ENCODE measurements at places on chromosomes 7 and 10.

DNA sequence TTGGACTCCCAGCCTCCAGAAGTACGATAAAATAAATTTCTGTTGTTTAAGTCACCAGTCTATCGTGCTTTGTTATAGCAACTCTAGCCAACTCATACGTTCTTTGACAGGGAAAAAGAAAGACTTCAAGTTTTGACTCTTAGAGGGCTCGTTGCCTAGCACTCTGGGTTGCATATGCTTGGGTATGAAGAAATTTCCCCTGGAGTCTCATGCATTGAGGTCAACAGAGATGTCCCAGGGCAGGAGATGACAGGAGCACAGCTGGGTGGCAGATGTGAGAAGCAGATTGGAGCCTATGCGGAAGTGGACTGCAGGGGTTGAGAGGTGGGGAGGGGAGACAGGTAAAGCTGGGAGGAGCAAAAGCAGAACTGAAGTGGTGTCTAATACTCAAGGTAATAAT, 63.3 kb upstream of the JAZF1 start:
- DNase-seq: no peak

DNA sequence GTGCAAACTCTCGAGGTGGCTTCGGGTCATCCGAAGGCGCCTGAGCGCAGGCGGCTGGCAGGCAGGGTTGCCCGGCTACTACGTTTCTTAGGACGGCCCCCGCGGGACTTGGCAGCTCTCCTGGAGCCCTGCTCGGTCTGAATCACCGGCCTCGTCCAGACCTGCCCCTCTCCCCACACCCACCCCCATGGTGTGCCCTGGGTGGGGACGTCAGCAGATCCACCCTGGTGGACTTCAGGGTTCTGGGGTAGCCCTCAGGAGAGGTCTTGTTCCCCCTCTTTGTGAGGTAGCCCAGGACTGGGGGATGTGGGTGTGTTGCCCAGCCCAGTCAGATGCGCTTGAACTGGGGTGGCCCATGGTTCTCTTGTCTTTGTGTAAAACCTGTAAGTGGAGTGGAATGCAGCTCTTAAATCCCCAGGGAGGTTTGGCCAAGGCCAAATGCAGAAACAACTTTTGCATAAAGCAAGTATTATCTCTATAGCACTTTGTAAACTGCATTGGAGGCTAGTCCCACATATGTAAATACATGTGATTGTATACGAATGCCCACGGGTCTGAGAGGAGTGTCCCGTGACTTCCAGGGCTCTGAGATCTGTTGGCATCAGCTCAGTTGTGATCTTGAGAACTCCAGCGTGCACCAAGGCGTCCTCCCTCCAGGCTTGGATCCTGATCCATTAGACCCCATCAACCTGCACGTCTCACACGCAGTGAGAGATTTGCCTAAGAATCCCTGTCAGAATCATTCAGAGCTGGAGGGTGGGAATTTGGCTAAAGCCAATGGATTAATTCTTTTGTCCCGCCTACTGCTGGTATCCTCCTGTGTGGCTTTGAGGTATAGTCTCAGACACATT, 1.8 kb downstream of the PFKFB3 start:
- DNase-seq: peak; percentile 45

DNA sequence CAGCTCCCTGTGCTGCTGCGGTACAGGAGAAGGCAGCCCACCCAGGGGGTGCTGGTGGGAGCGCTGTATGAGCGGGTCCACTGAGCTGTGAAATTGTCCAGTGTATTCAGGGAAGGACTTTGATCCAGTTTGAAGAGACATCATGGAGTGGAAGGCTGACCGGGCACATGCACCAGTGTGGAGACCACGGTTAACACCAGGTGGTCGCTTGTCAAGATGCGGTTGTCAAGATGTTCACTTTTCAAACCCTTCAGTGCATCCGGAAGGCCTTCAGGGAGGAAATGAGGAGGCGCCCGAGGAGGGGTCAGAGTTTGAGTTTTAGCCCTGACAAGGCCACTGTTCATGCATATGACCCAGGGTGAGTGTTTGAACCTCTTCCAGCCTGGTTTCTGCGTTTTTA, 6.1 kb downstream of the DOCK1 start:
- no peak for DNase-seq

DNA sequence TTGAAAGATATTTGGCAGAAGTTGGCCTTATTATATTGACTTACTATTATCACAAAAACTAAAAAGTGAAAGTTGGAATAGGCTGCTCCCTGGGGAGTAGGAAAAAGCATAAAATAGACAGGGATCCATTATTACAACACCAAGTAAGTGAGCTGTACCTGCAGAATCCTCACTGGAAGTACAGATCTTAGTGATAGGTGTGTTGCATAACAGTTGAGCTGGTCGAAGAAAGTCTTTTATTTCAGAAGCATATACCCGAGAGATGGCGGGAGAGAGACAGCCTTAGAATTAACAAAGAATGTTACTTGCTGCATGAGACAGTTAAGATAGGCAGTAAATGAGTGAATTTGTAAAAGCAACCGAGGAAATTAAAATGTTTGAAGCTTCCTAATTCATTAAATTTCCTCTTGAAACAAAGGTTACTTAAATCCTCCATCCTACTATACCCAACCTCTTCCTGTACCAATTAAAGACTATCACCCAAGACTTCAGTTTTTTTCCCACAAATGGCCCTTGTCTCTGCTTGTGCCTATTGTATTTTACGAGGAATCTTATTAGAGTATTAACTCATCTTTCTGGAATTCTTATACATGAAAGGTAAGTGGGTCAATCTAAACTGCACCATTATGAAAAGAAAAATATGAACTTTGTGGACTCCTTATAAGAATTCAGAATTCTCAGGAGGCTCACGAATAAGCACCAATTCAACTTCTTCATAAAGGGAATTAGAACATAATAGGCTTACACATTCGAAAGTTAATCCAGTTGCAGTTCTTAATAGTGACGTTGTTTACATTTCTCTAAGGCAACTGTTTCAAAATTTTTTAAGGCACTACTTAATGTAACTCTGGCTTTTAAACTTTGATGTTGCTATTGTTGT, 56.2 kb downstream of the CREM start:
- no peak for DNase-seq

GRCh38 chr7:32574626-32575025, 79.3 kb downstream of the AVL9 start:
- no peak for DNase-seq
